AG08395 (cell line): ENCODE measurements at places on chromosomes 4 and X.

DNA sequence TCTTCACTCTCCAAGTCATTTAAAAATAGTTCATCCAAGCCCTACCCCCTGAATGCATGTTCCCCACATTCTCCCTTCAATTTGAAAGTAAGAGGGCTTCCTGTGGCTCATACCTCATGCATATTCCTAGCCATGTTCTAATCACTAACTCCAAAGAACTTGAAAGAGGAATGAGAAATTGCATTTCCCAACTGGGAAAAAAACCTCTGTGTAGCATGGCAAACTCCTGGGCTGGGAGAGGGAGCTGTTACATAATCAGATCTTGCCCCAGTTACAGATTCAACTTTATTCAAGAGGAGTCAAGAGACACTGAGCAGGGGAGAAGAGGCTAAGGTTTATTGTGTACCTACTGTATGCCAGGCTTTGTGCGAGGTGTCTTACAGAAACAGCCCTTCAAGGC is 90.2 kb downstream of the SLC2A9 start:
- DNase-seq = no peak

DNA sequence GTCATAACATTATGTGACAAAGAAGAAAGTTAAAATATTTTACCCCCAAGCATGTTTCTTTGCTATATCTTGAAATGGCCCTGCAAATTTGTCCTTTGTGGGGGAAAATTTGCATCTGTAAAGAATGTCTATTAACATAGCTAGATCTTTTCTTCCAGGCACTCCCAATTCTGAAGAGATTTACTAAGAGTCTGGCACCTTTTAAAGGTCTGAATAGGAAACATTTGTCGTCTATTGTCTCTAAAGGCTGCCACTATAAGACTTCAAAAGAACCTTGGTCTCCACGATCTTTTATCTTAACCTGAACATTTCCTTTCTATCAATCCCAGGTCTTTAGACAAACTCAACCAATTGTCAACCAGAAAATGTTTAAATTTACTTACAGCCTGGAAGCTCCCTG is 128.6 kb upstream of the VCX start:
- no peak for DNase-seq

DNA sequence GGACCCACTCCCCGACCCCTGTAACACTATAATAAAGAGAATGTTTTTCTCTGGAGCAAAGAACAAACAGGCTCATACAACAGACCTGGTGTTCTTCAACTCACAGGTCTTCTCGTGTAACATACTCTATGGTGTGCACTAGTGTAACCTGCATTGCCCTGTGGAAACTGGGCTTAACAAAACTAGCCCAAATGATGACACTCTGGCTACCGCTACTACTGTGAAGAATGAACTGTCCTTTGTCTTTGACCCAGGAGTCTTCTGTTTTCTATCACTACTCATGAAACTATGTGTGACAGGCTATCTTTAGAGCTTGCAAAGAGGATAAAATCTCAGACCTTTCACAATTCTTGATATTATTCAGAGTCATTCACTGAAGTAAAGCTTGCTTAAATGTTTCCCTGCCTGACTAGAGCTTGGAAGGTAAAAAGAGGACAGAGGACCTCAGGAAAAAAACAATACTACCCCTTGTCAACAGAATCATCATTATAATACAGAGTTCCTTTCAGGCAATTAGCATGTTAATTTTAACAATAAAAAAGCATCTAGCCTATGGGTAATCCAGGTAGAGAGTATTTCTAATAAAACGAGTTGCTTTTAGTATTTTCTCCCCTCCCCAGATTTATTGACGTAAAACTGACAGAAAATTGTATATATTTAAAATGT is 59.2 kb downstream of the FSTL5 start:
- no peak for DNase-seq

- DNase-seq = no peak
Measured at GRCh38 chrX:30973784-30974427, 84.9 kb upstream of the TAB3 start.

DNA sequence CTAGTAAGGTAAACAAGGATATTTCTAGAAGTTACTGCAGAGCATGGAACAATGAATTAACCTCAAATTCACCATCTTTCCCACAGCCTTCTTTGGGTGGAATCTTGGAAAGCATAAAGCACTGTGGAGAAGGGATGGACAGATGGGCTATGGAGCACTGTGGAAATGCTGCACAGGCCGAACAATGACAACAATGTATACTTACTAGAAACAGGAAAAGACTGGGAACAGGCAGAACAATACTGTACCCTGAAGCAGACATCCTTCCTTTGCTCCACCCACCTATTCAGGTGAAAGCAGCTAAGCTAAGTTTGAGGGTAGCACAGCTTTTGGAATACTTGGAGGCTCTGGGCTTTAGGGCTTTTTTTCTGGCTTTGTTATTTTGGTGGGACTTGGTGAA is 250.6 kb upstream of the KLF8 start:
- no peak for DNase-seq
